Activated naive CD4-positive, alpha-beta T cell treated with anti-CD3 and anti-CD28 coated beads, Interleukin-2, amount 50 U/mL, for 16 hours (primary cell): ENCODE measurements at places on chromosomes 6 and 20.
A peak's percentile ranks its signal among the peaks of the same experiment; 100 is the strongest.

DNA sequence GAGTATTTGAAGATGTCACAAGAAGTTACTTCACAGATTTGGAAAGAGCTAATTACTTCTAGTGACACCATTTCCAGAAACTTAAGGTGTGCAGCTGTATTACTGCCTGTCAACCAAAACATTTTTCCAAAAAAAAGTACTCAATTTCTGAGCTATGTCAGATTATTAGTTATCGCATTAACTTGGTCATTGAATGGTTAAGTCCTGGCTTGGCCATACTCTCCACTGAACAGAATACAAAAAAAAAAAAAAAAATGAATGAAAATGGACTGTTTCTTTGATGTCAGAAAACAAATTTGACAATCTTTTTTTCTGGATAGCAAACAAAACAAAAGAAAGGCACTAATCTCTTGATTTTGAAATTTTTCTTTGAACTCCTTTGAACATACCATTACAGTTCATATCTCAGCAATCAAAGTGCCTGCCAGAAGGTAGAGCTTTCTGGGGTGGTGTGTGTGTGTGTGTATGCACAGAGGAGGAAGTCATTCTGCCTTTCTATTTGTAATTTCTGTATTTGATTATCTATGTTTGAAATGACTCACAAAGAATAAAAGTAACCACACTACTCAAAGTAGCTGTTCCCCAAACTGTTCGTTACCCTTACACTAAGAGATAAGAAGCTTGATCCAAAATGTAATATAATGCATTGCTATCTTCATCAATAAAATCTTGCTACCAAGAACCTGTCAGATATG, 210.8 kb upstream of the FUT9 start:
- no peak for DNase-seq

- no peak for DNase-seq
These were observed 153.4 kb downstream of the DTNBP1 start for GRCh38 chr6:15509335-15509933.

GRCh38 chr6:169141671-169142537, 111.7 kb downstream of the THBS2 start:
- DNase-seq, result no peak

DNA sequence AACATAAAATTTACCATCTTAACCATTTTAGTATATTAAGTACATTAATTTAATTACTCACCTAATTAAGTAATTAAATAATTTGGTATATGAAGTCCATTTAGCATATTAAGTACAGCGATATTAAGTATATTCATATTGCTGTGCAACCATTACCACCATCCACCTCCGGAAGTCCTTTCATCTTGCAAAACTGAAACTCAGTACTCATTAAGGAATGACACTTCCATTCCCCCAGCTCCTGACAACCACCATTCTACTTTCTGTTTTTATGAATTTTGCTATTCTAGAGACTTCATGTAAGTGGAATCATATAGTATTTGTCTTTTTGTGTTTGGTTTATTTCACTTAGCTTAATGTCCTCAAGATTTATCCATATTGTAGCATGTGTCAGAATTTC, 61.1 kb upstream of the GTSF1L start:
- no peak for DNase-seq

DNA sequence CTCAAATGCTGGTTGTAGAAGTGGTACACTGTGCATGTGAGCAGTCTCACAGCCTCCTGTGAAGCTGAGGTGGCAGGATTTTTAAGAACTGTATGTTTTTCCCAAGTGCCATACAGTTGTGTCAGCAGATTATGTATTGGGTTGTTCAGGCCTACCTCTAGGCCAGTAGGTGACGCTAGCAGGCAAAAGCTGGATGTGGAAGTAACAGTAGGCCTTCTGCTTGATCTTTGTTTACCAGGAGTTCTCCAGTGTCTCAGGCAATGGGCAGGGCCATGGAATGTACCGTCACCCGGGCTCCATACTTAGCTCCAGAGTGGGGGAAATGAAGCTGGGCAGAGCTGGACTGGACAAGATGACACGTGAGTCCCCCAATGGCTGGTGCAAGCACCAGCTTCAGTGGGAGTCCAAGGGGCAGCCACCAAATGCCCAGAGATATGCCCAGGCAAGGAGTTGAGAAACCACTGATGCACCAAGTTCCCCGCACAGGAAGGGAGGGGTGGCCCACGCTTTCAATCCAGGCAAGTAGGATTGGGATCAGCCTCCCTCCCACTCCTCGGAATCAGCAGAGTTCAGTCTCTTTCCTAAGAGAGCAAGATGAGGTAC, 289.7 kb downstream of the HTR1B start:
- no peak for DNase-seq

DNA sequence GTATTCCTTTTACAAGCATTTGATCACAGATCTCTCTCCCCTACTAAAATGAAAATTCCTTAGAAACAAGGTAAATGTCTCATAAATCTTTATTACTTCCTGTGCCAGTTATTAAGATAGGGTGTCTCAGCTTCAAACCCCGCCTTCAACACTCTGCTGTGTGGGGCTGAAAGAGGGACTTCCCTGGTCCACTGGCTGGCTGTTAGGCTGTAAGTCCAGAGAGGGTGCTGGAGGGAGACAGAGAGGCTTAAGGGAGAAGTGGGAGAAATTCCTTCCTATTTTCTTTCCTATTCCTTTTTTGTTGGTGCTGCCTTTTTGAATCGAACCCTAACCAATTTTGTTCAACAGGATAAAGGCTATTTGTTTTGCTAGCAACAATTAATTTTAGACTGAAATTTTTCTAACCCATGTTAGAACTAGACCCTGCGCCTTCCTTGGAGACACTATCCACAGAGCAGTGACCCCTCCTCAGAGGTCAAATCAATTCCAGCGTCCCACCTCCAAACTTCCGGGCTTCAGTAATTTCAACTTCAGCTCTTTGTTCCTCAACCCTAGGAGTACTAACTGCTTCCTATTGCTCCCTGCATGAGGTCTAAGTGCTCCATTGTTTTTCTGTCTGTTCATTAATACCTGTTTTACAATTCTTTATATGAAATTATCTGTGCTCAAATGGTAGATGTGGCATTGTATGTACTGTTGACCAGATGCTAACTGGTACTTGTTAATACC, 207.5 kb upstream of the OPRM1 start:
- no peak for DNase-seq

GRCh38 chr6:75794351-75794846, 45.4 kb downstream of the MYO6 start:
- DNase-seq, result no peak

DNA sequence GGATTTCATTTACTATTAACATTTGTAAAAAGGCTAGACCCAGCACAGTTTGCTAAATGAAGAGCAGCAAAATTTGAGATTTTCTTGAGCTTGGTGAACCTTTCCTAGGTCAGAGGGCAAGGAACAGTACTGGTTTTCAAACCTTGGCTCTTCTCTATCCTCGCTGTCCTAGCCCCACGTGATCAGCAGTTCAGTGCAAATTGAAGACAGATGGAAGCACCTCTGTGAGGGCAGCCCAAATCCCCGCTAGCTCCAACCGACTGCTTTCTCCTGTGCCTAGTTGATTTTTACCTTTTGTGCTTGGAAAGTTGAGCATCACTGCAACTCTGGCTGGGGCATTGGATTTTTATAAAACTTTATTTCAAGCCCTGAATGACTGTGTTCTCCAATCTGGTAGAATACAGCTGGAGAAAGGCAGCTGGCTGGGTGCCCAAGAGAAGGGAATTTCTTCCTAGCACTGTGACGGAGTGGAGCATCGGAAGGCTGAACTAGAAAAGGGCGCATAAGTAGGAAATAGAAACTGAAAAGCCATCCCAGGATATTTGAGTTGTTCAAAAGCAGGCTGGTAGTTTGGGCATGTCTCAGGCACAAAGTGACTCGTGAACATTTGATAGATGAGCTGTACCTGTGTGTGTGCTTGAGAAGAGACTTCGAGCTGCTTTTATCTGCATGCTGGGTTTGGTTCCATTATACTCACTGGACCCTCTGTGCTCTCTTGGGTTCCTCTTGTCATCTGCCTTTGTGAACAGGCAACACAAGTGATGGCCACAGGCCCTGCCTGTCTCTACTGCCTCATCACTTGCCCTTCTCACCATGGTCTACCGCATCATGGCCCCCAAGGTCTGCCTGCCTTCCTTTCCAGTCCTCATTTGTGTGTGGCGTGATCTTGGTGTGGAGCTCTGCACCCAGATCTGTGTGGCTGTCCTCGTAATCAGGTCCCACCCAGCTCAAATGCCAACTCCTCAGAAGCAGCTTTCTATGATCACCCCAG, 2.3 kb downstream of the RNF114 start:
- no peak for DNase-seq

DNA sequence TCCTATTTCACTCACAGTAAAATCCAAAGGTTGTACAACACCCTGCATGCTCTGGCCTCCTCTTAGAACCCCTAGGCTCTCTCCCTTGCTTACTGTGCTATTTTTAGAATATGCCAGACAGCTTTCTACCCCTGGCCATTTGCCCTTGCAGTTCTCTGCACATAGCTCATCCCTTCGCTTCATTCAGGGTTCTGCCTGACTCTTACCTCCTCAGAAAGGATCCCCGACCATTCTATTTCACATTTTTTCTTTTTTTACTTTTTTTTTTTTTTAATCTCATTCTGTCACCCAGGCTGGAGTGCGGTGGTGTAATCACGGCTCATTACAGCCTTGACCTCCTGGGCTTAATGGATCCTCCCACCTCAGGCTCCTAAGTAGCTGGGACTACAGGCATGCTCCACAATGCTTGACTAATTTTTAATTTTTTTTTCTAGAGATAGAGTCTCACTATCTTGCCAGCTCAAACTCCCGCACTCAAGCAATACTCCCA, 33.6 kb downstream of the COMMD7 start:
- DNase-seq, result no peak

GRCh38 chr6:148441454-148441911, 98.8 kb downstream of the SASH1 start:
- DNase-seq, result no peak

- DNase-seq, result no peak
These were observed 471.2 kb downstream of the PRKN start for GRCh38 chr6:162256361-162256760.

- no peak for DNase-seq
These were observed 40.5 kb downstream of the KCNQ2 start for GRCh38 chr20:63431944-63432343.

DNA sequence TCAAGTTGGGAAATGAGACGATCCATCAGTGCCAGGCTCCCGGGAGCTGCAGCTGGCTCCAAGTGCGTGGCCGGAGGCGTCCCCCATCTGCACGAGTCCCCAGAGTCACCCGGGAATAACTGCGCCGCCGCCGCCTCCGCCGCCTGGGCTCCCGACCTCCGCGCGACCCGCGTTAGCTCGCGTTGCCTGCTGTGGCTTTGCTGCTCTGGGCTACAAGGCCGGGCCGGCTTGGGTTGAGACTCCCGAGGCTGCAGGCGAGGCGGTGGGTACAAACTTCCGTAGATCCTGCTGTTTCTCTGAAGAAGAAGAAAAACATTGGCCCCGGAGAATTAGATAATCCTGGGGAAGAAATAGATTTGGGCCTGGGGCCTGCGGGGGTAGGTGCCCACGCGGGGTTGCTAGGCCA, 7.4 kb upstream of the LAMP5 start:
- no peak for DNase-seq

- DNase-seq, result peak; percentile 80
These were observed 32.6 kb upstream of the FAM83D start for GRCh38 chr20:38893565-38894090.

DNA sequence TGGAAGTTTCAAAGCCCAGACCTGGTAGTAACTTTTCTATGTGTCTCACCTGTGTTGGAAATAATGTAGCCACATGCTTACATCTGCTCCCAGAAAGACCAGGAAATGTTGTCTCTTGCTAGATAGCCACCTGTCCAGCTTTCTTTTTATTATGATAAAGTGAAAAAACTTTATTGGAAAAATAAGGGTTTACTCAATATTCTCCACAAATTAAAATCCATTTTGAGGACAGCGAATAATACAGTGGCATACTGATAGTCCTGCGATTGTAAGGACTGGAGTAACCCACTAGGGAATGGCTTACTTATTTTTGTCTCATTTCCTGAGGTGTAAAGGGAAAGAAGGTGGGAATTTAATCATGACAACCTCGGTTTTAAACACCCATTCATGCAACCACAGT, 100.1 kb downstream of the HFE start:
- no peak for DNase-seq

DNA sequence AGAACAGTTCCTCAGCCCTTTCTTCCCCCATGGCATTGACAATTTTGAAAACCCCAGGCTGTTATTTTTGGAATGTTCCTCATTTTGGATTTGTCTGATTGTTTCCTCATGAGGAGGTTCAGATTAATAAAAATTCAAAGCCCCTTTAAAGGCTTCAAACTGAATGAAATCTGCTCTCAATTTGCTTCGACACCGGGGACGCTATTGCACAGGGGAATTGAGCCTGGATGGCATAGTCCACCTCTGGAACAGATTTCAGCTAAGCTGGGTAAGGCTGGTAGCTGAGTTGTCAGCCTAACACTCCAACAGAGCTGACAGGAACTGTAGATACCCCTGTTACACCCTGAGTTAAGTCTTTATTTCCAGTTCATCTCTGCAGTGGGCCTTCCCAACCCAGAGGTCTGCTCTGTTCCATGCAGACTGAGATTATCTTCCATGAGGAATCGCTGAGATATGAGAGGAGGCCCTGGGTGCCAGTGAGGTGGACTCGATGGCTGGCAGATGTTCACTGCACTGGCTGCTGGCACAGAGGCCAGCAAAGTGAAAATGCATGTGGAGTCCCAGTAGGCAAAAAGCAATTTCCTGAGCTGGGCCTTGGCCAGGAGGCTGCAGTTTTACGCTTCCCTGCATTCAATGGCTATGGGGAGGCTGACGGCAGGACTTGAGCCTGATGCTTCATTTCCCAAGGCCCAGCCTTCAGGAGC, 73.3 kb upstream of the PAX1 start:
- DNase-seq, result no peak

DNA sequence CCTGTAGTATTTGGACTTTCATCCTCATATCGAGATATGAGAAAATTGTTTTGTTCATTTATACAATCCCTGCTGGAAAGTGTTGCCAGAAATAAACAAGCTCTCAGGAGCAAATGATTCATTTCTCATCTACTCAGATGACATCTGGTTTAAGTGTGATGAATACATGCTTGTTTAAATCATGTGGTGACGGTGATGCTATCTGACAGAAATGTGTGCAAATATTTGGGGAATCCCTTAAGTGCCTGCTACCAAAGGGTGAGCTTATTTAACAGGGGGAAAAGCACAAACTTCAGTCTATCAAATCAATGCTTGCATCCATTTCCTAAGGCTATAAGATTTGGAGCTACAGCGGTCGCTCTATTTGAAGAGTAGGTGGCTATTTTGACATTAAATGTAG, 368.3 kb upstream of the SASH1 start:
- DNase-seq, result no peak

- DNase-seq, result no peak
These were observed 123.0 kb downstream of the CD83 start for GRCh38 chr6:14240411-14241166.

DNA sequence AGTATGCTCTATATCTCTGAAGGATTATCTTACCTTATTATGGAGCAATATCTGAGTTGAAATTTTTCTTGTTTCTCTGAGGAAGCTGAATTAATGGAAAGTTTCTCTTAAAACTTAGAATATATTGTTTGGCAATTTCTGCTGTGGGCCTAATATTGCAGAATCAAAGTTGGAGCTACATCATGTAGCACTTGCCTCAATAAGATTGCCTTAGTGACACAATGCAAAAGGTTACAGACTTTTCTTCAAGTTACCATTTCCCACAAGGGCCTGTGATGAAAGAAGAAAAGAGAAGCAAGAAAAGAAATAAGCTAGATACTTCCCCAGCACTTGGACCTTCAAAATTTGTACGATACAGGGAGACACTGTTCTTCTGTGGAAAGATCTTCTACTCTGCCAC, 151.2 kb downstream of the SOBP start:
- no peak for DNase-seq

GRCh38 chr20:11350126-11351005, 567.3 kb upstream of the BTBD3 start:
- no peak for DNase-seq
